ENCODE measurements at places on chromosomes 4 and X. TPM values are rescaled to one million over a fixed set of nuclear protein-coding genes. Genes with fewer than 3 reads are reported as not detected.
A peak's percentile ranks its signal among the peaks of the same experiment; 100 is the strongest.

DNA sequence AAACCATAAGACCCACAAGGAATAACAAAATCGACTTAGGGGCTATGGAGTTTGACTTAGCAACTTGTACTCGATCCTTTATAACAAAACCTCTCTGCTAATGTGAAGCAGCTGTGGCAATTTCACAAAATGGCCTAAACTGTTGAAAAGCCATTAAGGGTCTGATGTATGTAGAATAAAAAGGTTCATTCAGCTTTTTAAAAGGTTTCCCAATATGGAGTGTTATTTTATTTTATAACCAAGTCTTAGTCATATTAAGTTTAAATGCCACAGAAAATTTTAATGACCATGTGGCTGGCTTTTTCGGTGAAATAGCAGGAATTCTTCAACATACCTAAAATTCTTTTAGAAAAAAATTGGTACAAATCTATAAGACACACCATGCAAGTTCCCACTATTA, 291.8 kb upstream of the HAND2 start:
- DNase-seq, result peak; percentile 39
- H3K4me1 ChIP-seq, result no peaks in the 10 kb centered on the region
- H3K27ac ChIP-seq, result no peak overlapping the region
- no peaks in the 10 kb centered on the region for H3K36me3 ChIP-seq
- H3K27me3 ChIP-seq, result no peaks in the 10 kb centered on the region

SPIN3 gene
- 7.2 TPM for total RNA-seq

PPP4R3C gene
- total RNA-seq, result not detected

MTMR8 gene
- not detected for total RNA-seq

GRCh38 chrX:123121241-123121640, 62.8 kb upstream of the GRIA3 start:
- H3K27me3 ChIP-seq, result no peaks in the 10 kb centered on the region
- no peak for DNase-seq
- no peak overlapping the region for H3K4me3 ChIP-seq
- no peak overlapping the region for H3K27ac ChIP-seq

- H3K27me3 ChIP-seq, result no peaks in the 10 kb centered on the region
- peaks cover 4% of the 10 kb centered on the region for H3K4me1 ChIP-seq
- peak; percentile 10 for DNase-seq
- no peak overlapping the region for H3K4me3 ChIP-seq
- peaks cover 29% of the 10 kb centered on the region for H3K36me3 ChIP-seq
Measured at GRCh38 chr4:145132511-145133098, 34.5 kb downstream of the ABCE1 start.

DNA sequence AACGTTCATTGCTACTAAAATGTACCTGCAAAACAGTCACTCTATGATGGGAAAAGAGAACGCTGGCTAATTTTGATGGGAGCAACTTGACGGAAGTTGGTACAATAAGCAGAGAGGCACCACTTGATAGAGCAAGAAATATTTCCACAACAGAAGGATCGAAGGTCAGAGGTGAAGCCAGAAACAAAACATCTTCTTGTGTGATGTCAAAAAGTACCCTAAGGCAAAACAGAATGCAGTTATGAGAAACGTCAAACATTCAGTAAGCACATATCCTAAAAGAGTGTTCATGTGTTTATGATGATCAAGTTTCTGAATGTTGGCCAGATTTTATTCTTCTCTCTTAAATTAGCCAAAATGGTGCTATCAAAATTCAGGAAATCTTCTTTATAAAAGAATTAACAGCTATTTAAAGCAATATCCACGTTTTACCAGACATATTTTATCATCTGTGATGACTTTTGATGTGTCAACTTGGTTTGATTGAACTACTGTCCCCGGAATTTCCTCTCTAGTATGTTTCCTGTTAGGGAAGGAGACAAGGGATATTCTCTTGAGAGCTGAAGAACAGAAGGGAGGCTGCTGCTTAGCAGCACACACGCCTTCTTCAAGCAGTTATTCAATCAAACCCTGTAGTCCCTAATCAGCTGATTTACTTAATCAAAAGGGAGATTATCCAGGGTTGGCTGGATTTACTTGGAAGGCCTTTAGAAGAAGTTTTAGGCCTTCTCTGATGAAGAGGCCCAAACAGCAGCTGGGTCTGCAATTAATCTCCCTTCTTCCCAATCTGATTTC, 15.7 kb downstream of the AASDH start:
- no peak overlapping the region for H3K27ac ChIP-seq
- H3K36me3 ChIP-seq, result no peaks in the 10 kb centered on the region
- H3K27me3 ChIP-seq, result no peaks in the 10 kb centered on the region

GRCh38 chr4:174211622-174212044, 71.8 kb downstream of the FBXO8 start:
- H3K27me3 ChIP-seq, result no peaks in the 10 kb centered on the region
- no peak for DNase-seq
- H3K4me3 ChIP-seq, result no peak overlapping the region
- H3K4me1 ChIP-seq, result peaks cover 15% of the 10 kb centered on the region
- H3K27ac ChIP-seq, result no peak overlapping the region

ENOPH1 gene
- 27.3 TPM for total RNA-seq

GRCh38 chr4:25146076-25146475, 14.2 kb downstream of the SEPSECS start:
- H3K4me1 ChIP-seq, result no peaks in the 10 kb centered on the region
- DNase-seq, result no peak
- H3K27me3 ChIP-seq, result no peaks in the 10 kb centered on the region
- no peak overlapping the region for H3K4me3 ChIP-seq
- no peaks in the 10 kb centered on the region for H3K36me3 ChIP-seq
- no peak overlapping the region for H3K27ac ChIP-seq

- H3K4me3 ChIP-seq, result peak overlapping the region; percentile 67
- H3K4me1 ChIP-seq, result no peaks in the 10 kb centered on the region
- peak overlapping the region; percentile 90 for H3K27ac ChIP-seq
Measured at GRCh38 chrX:74291577-74291963, 12.4 kb upstream of the ZCCHC13 start.

DNA sequence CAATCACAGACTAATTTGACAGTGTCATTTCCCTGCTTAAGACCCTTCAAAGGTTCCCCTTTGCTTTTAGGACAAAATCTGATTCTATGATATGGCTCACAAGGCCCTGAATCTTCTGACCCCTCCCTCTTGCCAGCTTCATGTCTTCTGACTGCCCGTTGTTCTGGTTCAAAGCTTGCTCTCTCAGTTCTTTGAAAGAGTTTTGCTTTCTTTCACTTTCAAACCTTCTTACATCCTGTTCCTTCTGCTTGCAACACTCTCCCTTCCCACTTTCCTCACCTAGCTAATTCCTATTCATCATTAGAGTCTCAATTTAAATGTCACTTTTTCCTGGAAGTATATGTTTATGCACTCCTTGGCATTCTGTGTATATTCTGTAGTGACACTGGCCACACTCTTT, 299.2 kb downstream of the IDS start:
- H3K27ac ChIP-seq, result no peak overlapping the region
- H3K36me3 ChIP-seq, result no peaks in the 10 kb centered on the region
- no peak overlapping the region for H3K4me3 ChIP-seq
- H3K4me1 ChIP-seq, result no peaks in the 10 kb centered on the region
- no peaks in the 10 kb centered on the region for H3K27me3 ChIP-seq
- no peak for DNase-seq

DNA sequence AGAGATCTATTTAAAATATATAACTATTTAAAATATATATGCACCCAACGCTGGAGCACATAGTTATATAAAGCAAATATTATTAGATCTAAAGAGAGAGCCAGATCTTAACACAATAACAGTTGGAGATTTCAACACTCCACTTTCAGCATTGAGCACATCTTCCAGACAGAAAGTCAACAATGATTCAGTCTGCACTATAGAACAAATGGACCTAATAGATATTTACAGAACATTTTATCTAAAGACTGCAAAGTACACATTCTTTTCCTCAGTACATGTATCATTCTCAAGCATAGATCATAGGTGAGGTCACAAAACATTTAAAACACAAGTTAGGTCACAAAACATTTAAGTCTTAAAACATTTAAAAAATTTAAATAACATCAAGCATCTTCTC, 36.4 kb downstream of the NLRP2B start:
- no peaks in the 10 kb centered on the region for H3K36me3 ChIP-seq
- H3K27me3 ChIP-seq, result no peaks in the 10 kb centered on the region
- DNase-seq, result no peak

- H3K27ac ChIP-seq, result no peak overlapping the region
- H3K27me3 ChIP-seq, result no peaks in the 10 kb centered on the region
- no peaks in the 10 kb centered on the region for H3K4me1 ChIP-seq
Measured at GRCh38 chr4:72558655-72559054, 10.4 kb downstream of the ADAMTS3 start.

DNA sequence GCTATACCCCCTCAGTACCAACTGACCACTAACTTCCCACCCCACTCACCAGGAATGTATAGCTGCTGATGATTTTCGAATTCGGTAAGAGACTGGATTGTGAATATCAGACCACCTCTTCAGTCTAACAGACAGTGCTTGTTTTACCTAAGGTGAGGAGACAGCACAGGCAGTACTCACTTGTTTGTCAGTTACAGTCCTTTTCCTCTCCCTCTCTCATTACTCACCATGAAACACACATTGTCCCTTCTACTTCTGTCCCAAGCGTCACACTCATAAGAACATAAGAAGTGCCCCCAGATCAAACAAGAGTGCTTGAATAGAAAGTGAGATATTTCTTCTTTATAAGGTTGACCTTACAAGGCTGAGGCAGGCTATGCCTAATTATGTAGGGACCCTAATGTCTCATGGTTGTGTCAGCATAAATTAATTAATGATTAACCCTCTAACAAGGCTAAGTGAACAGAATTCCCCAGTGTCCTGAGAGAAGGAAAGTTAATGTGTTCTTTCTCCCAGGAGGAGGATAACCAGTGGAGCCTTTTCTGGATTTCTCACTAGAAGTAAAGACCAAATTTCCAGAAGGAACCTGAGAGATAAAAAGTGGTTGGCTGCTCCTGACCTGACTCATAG, 32.2 kb downstream of the ZCCHC12 start:
- H3K27ac ChIP-seq, result no peak overlapping the region
- H3K36me3 ChIP-seq, result no peaks in the 10 kb centered on the region
- no peaks in the 10 kb centered on the region for H3K27me3 ChIP-seq
- H3K4me1 ChIP-seq, result no peaks in the 10 kb centered on the region
- no peak for DNase-seq

GRCh38 chrX:24760363-24761000, 66.8 kb downstream of the POLA1 start:
- H3K4me3 ChIP-seq, result no peak overlapping the region
- peak; percentile 23 for DNase-seq
- H3K4me1 ChIP-seq, result peaks cover 5% of the 10 kb centered on the region
- no peaks in the 10 kb centered on the region for H3K27me3 ChIP-seq
- H3K27ac ChIP-seq, result no peak overlapping the region
- H3K36me3 ChIP-seq, result peaks cover 9% of the 10 kb centered on the region

NMU gene
- 0.44 TPM for total RNA-seq

- no peak overlapping the region for H3K27ac ChIP-seq
- no peaks in the 10 kb centered on the region for H3K27me3 ChIP-seq
- DNase-seq, result peak; percentile 27
- peaks cover 33% of the 10 kb centered on the region for H3K36me3 ChIP-seq
- H3K4me1 ChIP-seq, result peaks cover 12% of the 10 kb centered on the region
- no peak overlapping the region for H3K4me3 ChIP-seq
Measured at GRCh38 chrX:45749375-45749774, 548.7 kb upstream of the DIPK2B start.

GRCh38 chr4:3823496-3824341, 57.5 kb downstream of the ADRA2C start:
- H3K36me3 ChIP-seq, result no peaks in the 10 kb centered on the region
- H3K4me1 ChIP-seq, result peaks cover 13% of the 10 kb centered on the region
- H3K27me3 ChIP-seq, result no peaks in the 10 kb centered on the region
- H3K27ac ChIP-seq, result no peak overlapping the region
- DNase-seq, result no peak

NPY5R gene
- 8.2 TPM for total RNA-seq

DNA sequence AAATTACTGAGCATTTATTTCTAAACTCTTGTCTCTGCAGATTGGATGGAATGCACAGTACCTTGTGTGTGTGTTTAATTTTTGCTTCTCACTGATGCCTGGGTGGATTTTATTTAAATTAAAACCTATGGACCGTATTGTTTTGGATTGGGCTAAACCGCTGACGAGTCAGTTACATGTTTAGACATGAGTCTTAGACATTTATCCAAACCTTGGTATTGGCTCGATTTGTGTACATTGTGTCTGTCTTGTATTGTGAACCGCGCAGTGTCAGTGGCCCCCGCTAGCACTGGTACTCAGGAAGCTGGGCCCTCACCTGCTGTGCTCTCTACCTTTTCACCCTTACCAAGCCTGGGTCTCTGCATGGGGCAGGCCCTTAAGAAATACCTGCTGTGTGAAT, 40.8 kb upstream of the TADA2B start:
- no peaks in the 10 kb centered on the region for H3K4me1 ChIP-seq
- peaks cover 49% of the 10 kb centered on the region for H3K36me3 ChIP-seq
- no peak overlapping the region for H3K4me3 ChIP-seq
- DNase-seq, result no peak

UGT8 gene
- total RNA-seq, result 1.2 TPM

FAM133A gene
- not detected for total RNA-seq

UNC5C gene
- 0.11 TPM for total RNA-seq

LNX1 gene
- total RNA-seq, result 0.33 TPM

DNA sequence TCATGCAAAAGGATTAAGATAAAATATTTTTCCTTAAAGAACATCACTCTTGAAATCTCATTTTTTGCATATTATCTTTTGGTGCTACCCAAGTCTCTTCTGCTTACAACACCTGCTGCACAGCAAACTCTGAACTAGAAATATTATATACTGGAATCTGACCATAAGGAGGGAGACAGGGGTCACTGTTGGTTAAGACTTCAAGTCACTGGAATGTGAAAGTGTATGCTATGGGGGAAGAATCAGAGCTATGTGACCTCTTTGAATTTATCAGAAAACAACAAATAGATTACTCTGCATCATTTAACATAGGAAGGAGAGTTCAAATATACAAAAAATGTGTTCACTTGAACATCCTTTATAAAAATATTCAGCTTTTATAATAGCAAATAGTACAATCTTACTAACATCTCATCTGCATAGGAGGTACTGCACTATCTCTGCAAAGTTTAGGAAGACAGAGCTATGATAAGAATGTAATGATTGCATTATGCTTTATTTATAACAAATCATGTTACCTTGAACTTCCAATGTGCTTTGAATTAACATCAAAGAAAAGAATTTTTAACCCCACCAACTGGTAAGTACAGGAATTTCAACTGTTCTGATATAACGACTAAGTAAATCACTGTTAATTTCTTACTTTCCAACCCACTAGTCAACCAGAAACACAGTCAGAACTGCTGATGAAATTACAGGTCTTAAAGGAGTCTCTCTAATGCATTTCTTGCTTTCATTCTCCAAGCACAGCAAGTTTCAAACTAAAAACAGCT, 69.8 kb downstream of the ZNF827 start:
- no peaks in the 10 kb centered on the region for H3K36me3 ChIP-seq
- H3K4me1 ChIP-seq, result peaks cover 65% of the 10 kb centered on the region
- peak; percentile 34 for DNase-seq
- peak overlapping the region; percentile 36 for H3K4me3 ChIP-seq
- H3K27me3 ChIP-seq, result no peaks in the 10 kb centered on the region
- H3K27ac ChIP-seq, result peak overlapping the region; percentile 21

- no peaks in the 10 kb centered on the region for H3K36me3 ChIP-seq
- no peak overlapping the region for H3K27ac ChIP-seq
- no peak overlapping the region for H3K4me3 ChIP-seq
- H3K27me3 ChIP-seq, result no peaks in the 10 kb centered on the region
- no peaks in the 10 kb centered on the region for H3K4me1 ChIP-seq
Measured at GRCh38 chr4:184613405-184613804, 35.8 kb downstream of the CASP3 start.

- H3K27ac ChIP-seq, result no peak overlapping the region
- H3K27me3 ChIP-seq, result no peaks in the 10 kb centered on the region
- H3K4me1 ChIP-seq, result peaks cover 9% of the 10 kb centered on the region
- DNase-seq, result no peak
Measured at GRCh38 chr4:41510179-41510578, 27.8 kb upstream of the LIMCH1 start.

- peak; percentile 82 for DNase-seq
- no peak within 1 kb of the TSS for H3K27ac ChIP-seq
- no peaks in the 10 kb centered on the region for H3K27me3 ChIP-seq
Measured at GRCh38 chrX:21940356-21940829, at the start of gene SMS. Gene SMS, plus strand, starts transcription at chrX:21940709. Its CDS starts 116 bp downstream, at chrX:21940825.
